Osteocyte (in vitro differentiated cells): ENCODE measurements at places on chromosomes 6 and 20.

DNA sequence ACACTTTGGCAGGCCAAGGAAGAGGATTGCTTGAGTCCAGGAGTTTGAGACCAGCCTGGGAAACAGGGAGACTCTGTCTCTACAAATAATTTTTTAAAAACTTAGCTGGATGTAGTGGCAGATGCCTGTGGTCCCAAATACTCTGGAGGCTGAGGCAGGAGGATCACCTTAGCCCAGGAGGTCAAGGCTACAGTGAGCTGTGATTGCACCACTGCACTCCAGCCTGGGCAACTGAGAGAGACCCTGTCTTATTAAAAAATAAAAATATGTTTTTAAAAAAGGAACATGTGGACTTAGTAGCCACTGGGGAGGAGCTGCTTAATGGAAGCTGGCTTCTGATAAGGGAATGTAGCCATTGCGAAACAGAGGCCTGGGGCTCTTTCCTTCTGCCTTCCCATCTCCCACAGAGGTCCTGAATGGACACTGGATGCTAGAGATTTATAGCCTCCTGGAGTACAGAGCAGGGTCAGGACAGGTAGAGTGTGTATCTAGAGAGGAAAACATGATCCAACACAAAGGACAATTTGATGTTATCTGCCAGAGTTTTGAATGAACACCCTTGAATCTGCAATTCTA, 21.7 kb upstream of the GMNN start:
- DNase-seq, result no peak

- no peak for DNase-seq
These were observed 797 bp downstream of the SMIM13 start for GRCh38 chr6:11094411-11094851.

- no peak for DNase-seq
These were observed 15.8 kb upstream of the RFPL4B start for GRCh38 chr6:112331306-112331705.

- no peak for DNase-seq
These were observed 15.8 kb upstream of the STX16 start for GRCh38 chr20:58635279-58635665.

GRCh38 chr6:127841811-127842210, 59.0 kb downstream of the THEMIS start:
- DNase-seq, result no peak

DNA sequence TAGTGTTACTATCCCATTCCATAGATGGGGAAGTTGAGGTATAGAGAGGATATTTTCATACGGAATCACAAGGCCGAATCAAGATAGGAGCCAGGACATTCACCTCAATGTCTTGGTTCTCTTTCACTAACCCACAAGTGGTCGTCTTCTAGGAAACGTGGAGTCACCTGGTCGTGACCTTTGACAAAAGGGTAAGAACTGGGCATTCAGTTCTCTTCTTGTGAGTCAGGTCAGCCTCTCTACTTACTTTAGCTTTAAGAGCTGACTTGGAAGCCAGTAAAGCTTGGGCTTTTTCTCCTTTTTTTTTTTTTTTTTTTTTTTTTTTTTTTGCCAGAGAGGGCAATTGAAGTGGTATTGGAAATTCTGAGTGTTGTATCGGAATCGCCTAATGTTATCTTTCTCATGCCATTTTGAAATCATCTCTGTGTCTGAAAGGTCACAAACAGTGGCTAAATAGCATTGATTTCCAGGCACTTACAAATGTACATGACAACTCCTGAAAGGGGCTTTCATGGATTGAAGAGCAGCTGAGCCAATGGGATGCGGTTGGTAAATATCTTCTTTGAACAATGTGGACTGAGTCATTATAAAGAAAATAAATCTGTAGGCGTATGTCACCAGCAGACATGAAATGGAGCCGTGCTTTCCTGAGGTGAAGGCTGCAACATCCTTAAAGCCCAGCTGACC, 356.9 kb downstream of the KIF16B start:
- no peak for DNase-seq

- DNase-seq, result no peak
These were observed 175.6 kb upstream of the RNF24 start for GRCh38 chr20:4190792-4191519.

DNA sequence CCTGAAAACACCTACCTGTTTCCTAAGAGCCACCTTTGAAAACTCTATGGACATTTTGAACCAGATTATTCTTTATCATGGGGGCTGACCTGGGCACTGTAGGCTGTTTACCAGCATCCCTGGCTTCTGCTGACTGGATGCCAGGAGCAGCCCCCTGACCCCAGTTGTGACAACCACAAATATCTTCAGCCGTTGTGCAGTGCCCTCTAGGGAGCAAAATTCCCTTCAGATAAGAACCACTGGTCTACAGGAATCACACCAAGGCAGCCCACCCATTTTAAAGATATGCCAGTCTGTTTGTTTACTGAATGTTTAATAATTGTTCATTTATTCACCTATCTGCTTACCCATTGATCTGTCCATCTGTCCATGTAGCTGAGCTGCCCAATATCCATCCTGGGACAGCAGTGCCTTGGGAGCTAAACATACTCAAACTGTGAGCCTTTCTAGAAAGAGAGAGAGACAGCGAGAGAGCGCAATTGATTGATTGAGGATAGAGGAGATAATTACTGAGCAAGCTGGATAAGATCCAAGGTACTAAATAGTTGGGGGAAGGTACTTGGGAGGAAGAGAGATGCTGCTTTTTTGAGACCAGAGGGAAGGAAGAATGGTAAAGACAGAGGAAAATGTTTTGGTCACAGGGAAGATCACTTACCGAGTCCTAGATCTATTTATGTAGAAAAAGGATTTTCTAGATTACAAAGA, 276.8 kb downstream of the NRN1 start:
- DNase-seq, result no peak

GRCh38 chr6:21478883-21479539, 114.5 kb upstream of the SOX4 start:
- DNase-seq, result no peak

DNA sequence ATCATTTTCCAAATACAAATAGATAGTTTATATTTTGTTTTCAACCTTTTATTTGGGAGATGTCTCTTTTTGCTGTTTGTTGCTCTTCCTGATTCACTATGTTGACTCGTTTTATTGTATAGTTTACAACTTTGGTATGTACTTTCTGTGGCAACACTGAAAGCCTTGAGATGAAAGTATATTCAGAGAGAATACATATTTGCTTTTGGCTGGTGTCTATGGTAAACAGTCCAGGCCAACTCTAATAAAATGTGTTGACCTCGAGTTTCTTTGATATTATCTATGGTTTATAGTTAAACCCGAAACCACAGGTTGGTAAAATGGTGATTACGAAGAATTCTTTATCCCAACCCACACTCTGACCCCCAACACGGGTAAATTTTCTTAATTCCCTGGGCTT, 919.6 kb upstream of the MAP3K7 start:
- no peak for DNase-seq

DNA sequence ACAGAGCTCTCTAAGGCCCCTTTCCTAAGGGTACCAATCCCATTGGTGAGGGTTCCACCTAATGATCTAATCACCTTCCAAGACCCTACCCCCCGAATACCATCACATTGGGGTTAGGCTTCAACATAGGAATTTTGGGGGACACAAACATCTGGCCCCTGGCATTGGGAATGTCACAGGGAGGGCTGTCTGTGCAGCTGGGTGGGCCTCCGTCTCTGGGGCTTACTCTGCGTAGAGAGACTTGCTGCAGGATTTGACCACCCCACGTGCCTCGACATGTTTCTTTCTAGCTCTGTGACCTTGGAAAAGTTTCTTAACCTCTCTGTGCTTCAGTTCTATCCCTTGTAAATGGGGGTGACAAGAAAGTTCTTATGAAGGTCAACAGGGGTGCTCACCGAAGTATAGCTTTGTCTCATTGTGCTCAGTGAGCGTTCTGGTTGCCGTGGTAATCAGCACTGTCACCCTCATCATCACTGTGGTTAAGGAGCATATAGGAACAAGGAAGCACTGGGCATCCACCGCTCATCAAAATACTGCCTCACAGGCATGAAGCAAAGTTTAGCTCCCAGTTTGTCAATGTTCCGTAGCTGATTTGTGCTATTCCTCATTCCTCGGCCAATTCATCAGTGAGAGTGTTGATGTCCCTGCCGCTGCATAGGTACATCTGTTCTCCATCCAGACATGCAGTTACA, 152.8 kb downstream of the SYCP2 start:
- DNase-seq, result peak; percentile 59

DNA sequence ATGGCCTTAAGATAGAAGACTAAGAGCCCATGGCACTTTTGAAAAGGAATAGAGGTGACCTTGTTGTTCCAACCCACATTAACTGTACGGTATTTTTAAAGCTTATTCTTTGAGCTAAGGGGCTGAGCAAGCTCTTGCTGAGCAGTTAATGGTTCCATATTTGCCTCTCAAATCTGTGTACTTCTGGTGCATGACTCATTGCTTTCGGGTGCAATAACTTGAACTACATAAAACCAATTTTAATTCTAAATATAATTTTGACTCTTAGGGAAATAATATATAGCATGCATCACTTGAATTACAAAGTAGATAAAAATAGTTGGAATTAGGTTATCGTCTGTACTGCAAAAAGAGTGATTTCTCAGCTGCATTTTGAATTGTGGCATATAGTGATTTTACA, 348.1 kb upstream of the CITED2 start:
- DNase-seq, result no peak

- no peak for DNase-seq
These were observed 873.0 kb downstream of the KIF16B start for GRCh38 chr20:15700147-15700765.

DNA sequence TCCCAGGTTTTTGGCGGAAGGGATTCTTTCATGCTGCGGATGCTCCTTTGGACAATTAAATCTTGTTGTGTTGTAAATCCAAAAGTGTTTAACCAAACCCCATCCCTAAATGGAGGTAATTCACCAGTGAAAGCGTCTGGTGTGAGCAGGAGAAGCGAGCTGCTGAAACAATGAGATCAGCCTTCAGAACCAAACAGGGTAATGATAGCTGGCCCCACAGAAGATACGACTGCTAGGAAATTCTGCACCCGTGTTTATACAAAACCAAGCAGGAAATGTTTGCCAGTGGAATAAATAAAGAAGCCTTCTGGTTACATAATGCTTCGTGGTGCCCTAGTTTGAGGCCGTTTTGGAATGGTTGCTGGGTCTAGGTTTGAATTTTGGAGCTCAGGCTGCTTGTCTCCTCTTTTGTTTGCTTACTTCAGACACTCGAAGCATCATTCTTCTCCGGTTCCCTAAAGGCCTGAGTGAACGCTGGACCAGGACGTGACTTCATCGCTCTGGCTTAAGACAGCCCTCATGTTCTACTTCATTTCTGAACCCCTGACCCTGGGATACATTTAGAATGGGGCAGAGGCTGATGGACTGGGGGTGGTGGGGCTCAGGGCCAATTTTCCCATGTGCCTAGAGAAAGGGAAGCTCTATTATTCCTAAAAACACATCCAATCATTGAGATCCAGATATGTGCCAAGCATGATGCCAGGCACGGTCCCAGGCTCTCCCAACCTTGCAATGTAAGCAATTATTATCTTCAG, 61.6 kb upstream of the JAG1 start:
- no peak for DNase-seq

- no peak for DNase-seq
These were observed 199.3 kb downstream of the OTOR start for GRCh38 chr20:16947479-16947878.

DNA sequence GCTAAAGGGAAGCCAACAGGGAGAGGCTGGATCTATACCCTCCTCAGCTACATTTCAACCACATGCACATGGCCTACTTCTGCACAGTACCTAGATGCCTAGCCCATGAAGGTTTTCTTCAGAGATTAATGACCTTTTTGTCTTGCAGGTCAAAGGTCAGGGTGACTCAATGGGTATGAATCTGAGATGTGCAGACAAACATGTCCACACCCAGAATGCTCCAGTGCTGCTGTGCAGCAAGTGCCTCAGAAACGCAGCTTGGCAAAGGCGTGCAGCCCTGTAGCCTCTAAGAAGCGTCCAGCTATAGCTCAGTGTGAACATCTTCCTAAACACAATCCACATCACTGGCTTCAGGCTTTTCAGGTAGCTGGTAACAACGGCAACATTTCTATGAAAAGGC, 24.4 kb downstream of the MAP1LC3A start:
- DNase-seq, result peak; percentile 54

DNA sequence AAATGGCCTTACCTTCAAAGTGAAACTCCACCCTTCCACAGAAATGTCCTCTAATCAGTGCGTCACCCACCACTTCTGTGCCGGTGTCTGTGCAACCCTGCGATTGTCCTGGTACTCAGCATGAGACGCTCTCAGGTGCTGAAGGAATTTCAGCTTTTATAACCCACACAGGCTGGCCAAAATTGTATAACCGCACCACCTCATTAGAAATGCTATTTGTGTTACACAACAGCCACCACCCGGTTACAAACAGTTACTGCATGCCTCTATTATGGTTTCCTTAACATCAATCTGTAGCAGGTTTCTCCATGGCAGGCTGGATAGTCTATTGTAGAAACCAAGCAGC, 51.5 kb downstream of the SLC23A2 start:
- no peak for DNase-seq

- DNase-seq, result no peak
These were observed 2.9 kb downstream of the SPAG4 start for GRCh38 chr20:35618263-35619131.

DNA sequence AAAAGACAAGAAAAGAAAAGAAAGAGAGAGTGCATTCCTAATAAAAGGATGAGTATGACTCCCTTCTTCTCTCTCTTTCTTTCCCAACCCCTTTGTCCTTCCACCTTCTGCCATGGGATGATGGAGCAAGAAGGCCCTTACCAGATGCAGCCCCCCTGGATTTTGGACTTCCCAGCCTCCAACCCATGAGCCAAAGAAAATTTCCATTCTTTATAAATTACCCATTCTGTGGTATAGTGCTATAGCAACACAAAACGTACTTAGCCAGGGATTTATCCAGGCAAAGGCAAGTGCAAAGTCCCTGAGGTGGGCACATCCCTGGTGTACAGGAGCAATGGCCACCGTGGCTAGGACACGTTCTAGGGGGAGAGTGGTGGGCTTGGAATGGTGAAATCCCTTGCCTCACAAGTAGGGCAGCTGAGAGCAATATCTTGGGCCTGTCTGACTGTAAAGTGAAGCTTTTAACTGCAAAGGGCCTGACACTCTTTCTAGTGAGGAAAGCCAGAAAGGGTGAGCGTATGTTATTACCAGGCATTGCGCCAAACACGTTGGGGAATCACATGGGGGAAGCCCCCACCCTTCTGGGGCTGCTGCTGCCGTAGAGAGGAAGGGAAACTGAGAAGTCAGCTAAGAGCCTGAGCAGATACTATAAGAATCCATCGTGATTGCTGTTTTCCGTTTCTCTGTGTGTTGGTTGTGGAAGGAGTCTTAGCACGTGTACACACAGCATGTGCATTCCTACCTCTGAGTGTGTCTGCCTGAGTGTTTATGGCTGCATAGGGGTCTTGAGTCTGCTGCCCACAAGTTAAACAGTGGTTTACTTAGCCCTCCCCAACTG, 50.7 kb upstream of the SIRPA start:
- DNase-seq, result no peak
